ENCODE measurements at places on chromosomes 4 and X.
A peak's percentile ranks its signal among the peaks of the same experiment; 100 is the strongest.

GRCh38 chr4:15031197-15031596 is 28.9 kb downstream of the CPEB2 start:
- DNase-seq = no peak

DNA sequence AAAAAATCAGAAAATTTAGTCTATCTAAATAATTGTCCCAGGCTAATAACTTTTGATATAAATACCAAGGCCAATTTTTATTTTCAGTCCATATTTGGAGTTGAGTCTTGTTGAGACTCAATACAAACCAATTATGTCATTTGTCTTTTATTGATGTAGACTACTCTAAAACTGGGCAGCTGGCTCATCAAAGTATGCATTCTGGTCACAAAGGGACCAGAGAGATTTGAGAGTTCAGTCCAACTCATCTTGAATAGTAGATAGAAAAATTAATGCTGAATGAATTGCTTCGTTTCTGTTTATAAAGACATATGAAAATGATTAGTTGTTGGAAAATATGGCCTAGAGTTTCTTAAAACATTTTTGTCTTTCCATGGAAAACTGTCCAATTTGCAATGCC is 412.5 kb upstream of the KLHL4 start:
- DNase-seq = no peak

DNA sequence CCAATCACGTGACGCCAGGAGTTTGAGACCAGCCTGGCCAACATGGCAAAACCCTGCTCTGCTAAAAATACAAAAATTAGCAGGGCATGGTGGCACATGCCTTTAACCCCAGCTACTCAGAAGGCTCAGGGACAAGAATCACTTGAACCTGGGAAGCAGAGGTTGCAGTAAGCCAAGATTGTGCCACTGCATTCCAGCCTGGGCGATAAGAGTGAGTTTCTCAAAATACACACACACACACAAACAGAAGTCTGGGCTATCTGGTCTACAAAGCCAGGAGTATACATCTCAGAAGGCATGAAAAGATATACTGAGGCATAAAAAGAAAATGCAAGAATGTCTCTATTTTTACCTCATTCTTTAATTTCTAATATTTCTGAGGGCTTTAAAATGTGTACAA is 11.3 kb downstream of the YTHDC1 start:
- DNase-seq = peak; percentile 8

GRCh38 chr4:142983065-142983464 is 137.0 kb upstream of the INPP4B start:
- DNase-seq = no peak

GRCh38 chr4:153780221-153780620 is 8.7 kb downstream of the SFRP2 start:
- DNase-seq = no peak

GRCh38 chrX:101071582-101071981 is 7.1 kb upstream of the TMEM35A start:
- DNase-seq = no peak

DNA sequence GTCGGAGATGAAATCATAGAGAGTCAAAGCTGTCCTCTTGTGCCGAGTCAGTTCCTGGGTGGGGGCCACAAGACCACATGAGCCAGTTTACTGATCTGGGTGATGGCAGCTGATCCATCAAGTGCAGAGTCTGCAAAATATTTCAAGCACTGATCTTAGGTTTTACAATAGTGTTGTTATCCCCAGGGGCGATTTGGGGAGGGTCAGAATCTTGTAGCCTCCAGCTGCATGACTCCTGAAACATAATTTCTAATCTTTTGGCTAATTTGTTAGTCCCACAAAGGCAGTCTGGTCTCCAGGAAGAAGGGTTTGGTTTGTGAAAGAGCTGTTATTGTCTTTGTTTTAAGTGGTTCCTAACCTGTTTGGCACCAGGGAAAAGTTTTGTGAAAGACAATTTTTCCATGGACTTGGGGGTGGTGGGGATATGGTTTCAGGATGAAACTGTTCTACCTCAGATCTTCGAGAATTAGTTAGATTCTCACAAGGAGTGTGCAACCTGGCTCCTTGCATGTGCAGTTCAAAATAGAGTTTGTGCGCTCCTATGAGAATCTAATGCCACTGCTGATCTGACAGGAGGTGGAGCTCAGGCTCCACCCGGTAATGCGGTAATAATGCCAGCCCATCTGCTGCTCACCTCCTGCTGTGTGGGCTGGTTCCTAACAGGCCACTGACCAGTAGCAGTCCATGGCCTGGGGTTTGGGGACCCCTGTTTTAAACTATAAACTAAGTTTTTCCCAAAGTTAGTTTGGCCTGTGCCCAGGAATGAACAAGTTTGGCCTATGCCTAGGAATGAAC is 29.2 kb downstream of the METAP1 start:
- no peak for DNase-seq

DNA sequence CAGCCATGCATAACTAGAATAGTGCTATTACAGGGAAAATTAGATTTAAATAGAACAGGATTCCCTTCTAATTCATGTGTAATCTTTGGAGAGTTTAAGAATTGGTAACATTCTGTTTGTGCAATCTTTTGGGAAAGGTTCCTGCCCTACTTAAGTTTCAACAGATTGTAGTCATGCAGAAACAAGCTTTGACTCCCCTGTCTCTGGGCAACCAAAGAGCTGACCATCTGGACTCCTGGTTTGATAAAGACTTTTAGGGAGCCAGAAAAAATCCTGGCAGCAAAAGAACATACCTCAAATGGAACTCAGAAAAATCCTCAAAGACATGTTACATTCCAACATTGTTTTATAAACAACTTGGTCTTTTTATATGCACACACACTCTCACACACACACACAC is 191.1 kb upstream of the NEIL3 start:
- DNase-seq = no peak

DNA sequence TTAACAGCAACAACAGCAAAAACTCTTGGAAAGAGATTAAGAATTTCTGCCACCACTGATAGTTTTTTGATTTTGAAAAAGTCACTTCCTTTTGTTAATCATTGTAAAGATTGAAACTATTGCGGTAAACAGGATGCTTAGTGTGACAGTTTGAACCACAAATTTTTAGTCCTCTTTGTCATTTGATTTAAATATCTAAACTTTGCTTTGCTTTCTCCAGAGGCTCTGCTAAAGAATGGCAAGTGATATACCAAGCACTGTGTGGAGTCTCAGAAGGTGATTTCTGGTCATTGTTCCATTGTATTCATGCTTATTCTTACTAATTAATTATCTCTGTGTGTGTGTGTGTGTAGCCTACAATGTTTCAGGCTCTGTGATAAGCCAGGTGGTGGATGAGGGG is 155.6 kb downstream of the BMPR1B start:
- DNase-seq = peak; percentile 58

DNA sequence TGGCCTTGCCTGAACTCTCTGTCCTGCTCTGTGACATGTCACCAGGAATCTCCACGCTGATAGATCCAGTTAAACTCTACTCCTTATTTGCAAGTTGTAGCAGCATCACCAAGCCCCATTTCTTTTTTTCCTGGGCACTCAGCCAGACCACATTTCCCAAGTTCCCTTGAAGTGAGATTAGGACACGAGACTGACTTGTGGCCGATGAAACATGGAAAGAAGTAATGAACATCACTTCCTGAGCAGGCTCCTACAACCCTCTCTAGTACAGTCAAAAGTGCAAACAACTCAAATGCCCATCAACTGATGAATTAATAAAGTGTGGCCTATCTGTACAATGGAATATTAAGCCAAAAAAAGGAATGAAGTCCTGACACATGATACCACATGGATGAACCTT is 74.6 kb downstream of the MAP3K15 start:
- no peak for DNase-seq

- DNase-seq = peak; percentile 22
Observed at GRCh38 chrX:101409043-101409442, 1.0 kb downstream of the HNRNPH2 start.

DNA sequence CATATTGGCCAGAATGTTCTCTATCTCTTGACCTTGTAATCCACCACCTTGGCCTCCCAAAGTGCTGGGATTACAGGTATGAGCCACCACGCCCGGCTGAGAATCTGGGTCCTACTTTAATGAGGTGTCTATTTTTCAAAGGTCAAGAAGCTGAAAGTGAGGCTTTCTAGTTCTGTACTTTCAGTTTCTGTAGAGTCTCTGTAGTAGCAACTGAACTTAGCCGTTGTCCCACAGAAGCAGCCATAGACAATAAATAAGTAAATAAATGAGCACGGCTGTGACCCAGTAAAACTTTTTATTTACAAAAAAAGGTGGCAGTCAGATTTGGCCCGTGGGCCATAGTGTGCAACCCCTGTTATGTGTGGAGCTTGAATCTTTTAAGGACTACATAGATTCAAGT is 92.0 kb downstream of the FNIP2 start:
- DNase-seq = no peak

GRCh38 chr4:9942921-9943600 is 78.2 kb downstream of the SLC2A9 start:
- DNase-seq = no peak

- no peak for DNase-seq
Observed at GRCh38 chr4:32133141-32133540, 1413.0 kb downstream of the PCDH7 start.

GRCh38 chrX:74242484-74243138 is 61.4 kb upstream of the ZCCHC13 start:
- DNase-seq = no peak

DNA sequence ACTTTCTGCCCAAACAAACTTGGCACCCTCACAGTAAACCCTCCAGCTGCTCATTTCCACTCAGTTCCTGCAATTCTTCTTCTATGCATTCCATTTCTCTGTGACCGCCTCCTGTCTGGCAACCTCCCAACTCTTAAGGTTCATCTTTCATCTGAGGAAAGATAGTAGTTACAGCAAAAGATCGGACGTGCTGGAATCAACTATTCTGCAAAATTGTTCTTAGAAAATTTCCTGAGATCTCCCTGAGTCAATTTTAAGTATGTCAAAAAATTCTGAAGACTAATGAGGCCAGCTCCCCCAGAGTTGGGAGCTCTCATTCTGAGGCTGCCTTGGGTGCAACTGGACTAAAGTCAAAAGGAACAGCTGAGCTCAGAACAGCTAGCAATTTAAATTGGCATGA is 1026.0 kb downstream of the ADGRL3 start:
- no peak for DNase-seq

GRCh38 chr4:89800527-89801103 is 36.3 kb downstream of the SNCA start:
- no peak for DNase-seq

DNA sequence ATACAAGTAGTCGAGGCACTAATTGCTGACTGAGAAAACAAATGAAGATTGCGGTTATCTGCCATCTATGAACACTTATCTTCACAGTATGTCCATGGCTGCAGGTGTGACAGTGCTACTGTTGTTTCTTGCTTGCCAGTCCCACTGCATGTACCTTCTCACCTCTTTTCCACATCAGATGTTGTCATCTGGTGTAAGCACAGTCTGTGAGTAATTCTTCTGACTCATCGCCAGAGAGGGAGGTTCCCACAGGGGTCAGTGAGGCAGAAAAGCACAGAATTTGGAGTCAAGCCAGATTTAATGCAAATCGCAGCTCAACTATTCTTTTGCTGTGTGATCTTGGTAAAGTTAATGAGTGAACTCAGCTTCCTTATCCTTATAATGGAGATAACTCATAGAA is 144.4 kb downstream of the GLRA2 start:
- peak; percentile 60 for DNase-seq

- no peak for DNase-seq
Observed at GRCh38 chr4:88653371-88653946, 44.2 kb downstream of the NAP1L5 start.

DNA sequence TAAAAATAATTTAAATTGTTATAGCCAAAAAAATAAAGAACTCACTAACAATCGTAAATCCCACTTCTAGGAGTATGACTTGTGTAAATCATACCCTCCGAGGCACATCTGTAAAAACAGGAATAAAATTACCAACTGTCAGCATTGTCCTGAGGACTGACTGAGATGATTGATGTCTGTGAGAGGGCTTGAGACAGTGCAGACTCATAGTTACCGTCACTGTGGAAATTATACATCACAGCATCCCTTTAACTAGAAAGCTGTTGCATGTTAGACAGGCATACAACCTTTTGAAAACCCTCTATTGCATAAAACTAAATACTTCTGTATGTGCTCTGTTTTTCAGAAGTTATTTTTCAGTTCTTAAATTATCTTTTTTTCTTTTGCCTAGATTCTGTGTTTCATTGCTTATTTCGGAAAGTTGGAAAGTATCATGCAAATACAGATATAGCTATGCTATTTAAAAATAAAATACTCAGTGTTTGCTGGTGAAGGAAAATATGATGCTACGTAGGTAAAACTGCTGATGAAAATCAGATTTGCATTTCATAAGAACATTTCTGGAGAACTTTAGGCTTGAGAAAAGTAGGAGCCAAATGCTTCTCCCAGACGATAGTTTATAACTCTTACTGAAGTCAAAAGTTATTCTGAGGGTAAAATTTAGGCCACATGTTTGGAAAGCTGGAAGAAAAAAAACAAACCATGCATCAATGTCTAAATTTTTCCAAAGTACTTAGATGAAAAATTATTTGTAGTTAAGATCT is 13.6 kb upstream of the RBPJ start:
- DNase-seq = no peak
